ENCODE measurements at places on chromosomes 4 and X.

- no peak overlapping the region for H3K4me3 ChIP-seq
- H3K27me3 ChIP-seq = no peaks in the 10 kb centered on the region
- peaks cover under 1% of the 10 kb centered on the region for H3K36me3 ChIP-seq
- H3K27ac ChIP-seq = no peak overlapping the region
- peaks cover 2% of the 10 kb centered on the region for H3K4me1 ChIP-seq
- DNase-seq = no peak
Observed at GRCh38 chrX:65536291-65536690, 1.7 kb upstream of the LAS1L start.

DNA sequence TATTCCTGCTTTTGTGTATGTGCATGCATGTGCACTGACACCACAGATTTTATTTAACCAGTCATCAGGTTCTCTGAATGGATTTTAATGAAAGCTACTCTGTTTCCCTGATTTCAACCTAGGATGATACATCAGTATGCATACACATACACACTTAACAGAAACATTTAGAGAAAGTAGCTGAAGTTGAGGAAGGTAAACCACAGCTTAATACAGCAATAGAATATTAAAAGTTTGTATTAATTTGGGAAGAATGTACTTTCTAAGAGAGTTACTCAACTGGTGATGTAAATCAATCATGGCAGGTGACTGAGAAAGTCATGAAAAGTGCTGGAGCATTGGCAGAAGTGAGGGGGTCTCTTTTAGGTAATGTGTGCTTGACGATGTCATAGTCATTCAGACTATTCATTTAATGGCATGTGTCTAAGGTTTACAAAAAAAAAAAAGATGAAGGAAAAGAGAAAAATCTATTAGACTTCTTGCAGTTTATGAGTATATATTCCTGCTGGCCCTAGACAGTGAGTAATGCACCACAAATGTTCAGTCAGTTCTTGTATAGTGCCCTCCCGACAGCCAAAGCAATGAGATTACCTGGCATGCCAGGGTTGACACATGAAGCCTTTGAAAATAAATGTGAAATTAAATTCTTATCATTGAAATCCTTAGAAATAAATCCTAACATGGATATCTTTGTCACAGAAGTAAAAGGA, 187.6 kb downstream of the RAPGEF2 start:
- no peak overlapping the region for H3K4me3 ChIP-seq
- no peaks in the 10 kb centered on the region for H3K4me1 ChIP-seq
- H3K27me3 ChIP-seq = no peaks in the 10 kb centered on the region
- no peak overlapping the region for H3K27ac ChIP-seq
- no peak for DNase-seq

DNA sequence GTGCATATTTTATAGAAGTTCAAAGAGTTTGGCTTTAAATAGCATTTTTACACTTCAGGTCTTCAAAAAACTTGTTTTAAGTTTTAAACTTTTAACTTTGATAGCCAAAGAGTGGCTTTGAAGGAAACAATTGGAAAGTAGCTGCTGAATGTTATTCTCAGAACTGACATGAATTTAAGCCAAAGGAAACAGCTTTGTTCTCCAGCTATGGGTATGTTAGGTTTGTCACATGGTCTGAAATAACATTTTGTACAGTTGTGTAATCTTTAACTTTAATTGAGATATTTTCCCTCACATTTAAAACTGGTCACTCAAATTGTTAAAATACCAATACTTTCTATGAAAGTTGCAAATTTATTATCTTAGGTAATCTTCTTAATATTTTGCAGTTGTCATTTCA, 564.7 kb downstream of the IL15 start:
- no peaks in the 10 kb centered on the region for H3K4me1 ChIP-seq
- no peak overlapping the region for H3K4me3 ChIP-seq
- H3K27me3 ChIP-seq = no peaks in the 10 kb centered on the region
- H3K36me3 ChIP-seq = no peaks in the 10 kb centered on the region
- no peak for DNase-seq
- H3K27ac ChIP-seq = no peak overlapping the region

DNA sequence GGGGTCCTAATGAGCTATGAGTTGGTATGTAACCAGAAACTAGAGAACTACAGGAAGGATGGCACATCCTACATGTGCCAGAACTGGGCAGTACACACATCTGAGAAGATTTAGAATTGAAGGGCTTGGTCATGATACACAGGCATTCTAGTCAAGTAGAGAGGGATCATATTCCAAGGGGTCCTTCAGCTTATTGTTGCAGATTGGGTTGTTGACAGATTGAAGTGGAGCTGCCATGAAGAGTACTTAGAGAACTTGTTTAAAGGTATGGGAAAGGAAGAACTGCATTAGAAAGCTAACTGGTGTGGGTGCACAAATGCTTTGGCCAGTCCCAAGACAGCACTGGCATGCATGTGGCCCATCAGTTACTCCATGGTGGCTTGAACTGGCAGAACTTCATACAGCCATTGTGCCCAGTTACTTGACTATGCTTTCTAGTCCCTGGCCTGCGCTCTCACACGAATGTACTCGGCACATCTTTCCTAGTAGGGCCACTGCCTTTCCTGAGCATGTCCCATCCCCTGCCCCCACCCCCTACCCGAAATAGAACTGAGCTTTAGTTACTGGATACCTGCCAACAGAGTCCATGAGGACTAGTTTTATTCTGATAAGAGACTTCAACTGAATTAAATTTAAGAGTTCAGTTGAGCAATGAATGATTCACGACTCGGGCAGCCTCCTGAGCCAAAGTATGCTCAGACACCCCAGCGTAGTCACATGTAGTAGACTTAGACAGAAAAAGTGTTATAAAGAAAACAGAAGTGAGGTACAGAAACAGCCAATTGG, 64.0 kb downstream of the CCNG2 start:
- no peak for DNase-seq
- H3K36me3 ChIP-seq = no peaks in the 10 kb centered on the region
- no peak overlapping the region for H3K27ac ChIP-seq
- H3K4me3 ChIP-seq = no peak overlapping the region
- H3K4me1 ChIP-seq = no peaks in the 10 kb centered on the region

Data from thymus (tissue), 14 donors.